Bronchial epithelial cell (primary cell): ENCODE measurements at places on chromosomes 11 and 22. TPM values are rescaled to one million over a fixed set of nuclear protein-coding genes. Genes with fewer than 3 reads are reported as not detected.

DNA sequence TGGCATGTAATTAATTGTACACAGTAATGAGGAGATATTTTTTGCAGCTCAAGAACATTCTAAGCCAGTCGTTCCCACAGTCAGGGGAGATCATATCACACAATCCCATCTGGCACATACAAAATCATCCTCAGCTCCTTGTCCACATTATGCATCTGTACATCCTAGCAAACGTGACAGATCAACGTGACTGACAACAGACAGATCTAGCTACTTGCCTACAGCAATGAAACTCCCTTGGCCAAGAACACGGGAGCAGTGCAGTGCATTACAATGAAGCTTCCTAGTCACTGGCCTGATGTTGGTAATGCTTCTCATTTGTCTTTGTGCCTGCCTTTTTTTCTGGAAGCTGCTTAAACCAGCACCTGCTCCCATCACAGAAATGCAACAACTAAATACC lies 24.5 kb upstream of the GUCY1A2 start:
- DNase-seq = no peak

DNA sequence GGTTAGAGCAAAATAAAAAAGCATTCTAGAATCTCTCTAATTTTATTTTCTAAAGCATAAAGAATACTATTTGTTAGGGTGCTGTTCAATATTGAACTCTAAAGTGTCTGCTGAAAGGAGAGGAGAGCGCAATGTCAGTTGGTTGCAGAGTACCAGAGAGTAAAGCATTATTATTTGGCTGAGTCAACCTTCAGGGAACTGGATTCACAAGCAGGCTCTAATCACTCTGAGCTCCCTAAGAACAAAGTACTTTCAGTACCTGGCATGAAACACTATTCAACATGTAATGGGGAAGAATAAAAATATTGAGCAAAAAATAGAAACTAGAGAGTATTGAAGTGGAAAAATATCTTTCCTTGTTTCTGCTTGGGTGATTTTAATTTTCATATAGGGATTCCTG lies 961.0 kb upstream of the CCDC90B start:
- DNase-seq = no peak

GRCh38 chr11:83174008-83174407 lies 17.1 kb downstream of the PCF11 start:
- no peak for DNase-seq

DNA sequence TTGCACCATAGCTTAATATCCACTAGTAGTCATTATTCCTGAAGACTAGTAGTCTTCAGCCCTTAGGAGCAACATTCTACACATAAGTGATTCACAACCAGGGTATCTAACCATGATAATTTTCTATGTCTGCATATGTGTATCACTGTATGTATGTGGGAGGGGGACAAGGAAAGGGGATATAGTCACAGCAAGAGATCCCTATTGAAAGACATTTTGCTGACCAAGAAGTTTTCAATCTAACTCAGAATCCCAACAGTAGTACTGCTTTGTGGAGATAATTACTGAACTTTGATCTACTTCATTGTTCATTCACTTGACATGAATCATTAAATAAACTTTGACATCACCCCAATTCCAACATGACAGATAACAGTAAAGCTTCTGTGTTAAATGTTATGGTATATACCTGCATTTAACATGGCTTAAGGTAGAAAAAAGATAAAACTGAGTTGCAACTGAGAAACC lies 10.3 kb downstream of the PIK3C2A start:
- peak; percentile 79 for DNase-seq

- peak; percentile 4 for DNase-seq
These were observed 85.1 kb downstream of the PHF21B start for GRCh38 chr22:44924710-44925109.

The APOBEC3B gene
- total RNA-seq = 0.26 TPM in 1 of 2 replicates, not detected in the other

The STK33 gene
- total RNA-seq = 0.53 and 0.77 TPM in 2 replicates

DNA sequence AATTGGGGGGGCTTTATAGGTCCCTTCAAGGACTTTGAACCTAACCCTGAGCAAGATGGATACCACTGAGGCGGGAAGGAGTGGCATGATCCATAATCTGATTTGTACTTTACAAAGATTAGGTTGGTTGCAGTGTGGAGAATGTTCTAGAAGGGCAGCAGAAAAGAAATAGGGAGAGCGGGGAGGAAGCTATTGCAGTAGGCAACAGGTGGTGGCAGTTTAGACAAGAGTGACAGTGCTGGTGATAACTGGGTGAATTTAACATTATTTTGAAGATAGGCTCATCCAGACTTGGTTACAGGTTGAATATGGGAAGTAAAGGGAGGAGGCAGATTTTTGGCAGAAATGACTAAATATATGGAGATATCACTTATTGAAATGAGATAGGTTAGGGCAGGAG lies 179.9 kb upstream of the CADM1 start:
- DNase-seq = no peak

- peak; percentile 9 for DNase-seq
These were observed 1030.8 kb upstream of the CCDC90B start for GRCh38 chr11:84316866-84317555.

- DNase-seq = no peak
These were observed 146.1 kb downstream of the APIP start for GRCh38 chr11:34770111-34770510.

The CASP5 gene
- total RNA-seq = 6.9 TPM in 1 of 2 replicates, not detected in the other

The MDK gene
- total RNA-seq = 10.2 and 11.6 TPM in 2 replicates

The RCN1 gene
- total RNA-seq = 107 and 113 TPM in 2 replicates

GRCh38 chr11:125228993-125229392 lies 64.4 kb downstream of the PKNOX2 start:
- no peak for DNase-seq

GRCh38 chr11:73313652-73314051 lies 5.6 kb downstream of the ARHGEF17 start:
- DNase-seq = no peak

DNA sequence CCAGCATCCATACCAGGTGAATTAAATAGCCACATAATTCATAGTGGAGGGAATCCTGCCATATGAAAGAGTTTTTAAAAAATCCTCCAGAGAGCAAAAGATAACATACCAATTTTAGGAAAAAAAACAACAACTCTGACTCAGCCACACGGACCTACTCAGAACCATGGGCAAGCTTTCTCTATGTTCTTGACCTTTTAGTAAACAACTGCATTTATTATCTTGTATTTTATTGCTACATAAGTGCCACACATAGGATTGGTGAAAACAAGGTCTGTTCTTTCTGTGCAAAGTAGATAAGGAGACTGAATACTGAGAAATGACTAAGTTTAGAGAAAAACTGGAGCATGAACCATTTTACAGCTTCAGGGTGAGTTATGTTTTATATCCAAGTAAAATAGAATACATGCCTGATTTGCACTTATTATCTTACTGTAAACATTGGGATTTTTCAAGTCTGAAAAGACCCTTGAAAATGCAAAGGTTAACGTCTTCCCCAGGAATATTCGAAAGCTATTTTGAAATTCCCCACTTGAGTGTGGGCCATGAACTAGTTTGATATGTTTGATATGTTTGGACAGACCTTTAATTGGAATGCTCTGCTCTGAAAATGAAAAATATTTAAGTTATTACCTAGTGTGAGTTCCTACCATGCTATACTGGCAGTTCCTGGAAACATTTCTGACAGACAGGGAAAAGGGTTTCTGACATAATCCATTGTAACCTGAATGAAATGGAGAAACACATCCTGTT lies 89.5 kb upstream of the DDI1 start:
- DNase-seq = no peak

DNA sequence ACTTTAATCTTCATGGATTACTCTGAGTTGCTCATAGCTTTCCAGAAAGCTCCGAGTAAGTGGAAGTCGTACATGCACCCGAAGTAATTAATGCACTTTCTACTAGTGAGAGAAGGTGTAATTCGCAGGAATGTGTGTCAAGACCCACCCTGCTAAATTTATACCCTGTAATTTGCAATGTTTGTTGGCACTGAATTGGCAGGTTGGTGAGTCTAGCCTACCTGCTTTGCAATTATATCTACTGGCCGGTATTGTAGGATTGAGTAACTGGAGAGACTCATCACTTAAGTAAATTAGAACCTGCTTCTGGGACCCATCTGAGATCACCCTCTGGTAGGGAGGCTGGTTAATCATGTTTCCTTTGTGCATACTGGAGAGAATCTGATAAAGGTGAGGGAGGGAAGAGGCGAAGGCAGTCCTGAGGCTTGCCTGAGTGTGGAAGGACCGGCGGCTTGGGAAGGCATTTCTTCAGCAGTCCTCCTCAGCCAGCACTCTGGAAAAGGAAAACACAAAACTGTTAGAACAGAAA lies 63.3 kb downstream of the LDLRAD3 start:
- peak; percentile 86 for DNase-seq

The MMP10 gene
- total RNA-seq = 4.2 and 4.9 TPM in 2 replicates

GRCh38 chr11:6319704-6320410 lies 444 bp downstream of the CAVIN3 start:
- peak; percentile 83 for DNase-seq

DNA sequence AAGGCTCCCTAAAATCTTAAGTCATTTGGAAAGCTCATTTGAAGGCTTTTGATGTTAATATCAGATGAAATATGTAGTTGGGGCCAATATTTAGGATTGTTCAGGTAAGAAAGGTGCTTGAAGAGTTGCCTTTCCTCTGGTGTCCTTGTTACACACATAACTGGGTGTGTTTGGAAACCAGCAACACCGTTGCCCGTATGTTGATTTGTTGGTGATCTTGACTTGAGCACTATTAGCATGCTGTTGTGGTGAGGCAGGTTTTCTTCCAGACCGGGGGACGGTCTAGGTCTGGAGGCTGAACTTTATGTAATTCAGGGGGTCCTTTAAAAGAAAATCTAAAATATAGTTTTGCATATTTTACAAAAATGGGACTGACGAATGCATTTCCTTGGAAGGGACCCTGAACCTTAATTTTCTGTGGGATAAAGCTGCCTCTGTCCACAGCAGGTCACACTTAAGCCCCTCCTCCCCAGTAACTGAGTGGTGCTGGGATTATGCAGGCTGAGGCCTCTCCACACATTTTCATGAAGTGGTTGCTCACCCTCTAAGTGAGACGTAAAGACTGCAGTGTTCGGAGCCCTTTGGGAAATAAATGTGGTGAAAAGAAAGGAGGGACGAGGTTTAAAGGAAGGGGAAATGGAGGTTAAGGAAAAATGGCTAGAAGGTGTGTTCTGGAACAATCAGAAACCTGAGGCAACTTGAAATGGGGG lies 1.8 kb downstream of the YWHAH start:
- DNase-seq = no peak

DNA sequence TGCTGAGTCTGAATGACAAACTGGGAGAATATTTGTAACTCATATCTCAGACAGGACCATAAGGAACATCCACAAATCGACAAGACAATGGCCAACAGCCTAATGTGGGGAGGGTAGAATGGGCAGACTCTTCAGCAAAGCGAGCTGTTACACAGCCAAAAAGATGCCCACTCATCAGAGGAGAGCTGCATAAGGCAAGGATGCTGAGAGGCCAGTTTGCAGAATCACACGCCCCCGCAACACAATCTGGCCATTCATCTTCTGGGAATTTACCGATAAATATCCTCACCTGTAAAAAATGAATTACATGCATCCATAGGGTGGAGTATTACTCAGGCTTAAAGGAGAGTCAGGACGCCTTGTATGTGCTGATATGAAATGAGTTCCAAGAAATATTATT lies 57.5 kb upstream of the SLC22A12 start:
- DNase-seq = no peak

- no peak for DNase-seq
These were observed 19.8 kb downstream of the MIAT start for GRCh38 chr22:26677217-26677616.

DNA sequence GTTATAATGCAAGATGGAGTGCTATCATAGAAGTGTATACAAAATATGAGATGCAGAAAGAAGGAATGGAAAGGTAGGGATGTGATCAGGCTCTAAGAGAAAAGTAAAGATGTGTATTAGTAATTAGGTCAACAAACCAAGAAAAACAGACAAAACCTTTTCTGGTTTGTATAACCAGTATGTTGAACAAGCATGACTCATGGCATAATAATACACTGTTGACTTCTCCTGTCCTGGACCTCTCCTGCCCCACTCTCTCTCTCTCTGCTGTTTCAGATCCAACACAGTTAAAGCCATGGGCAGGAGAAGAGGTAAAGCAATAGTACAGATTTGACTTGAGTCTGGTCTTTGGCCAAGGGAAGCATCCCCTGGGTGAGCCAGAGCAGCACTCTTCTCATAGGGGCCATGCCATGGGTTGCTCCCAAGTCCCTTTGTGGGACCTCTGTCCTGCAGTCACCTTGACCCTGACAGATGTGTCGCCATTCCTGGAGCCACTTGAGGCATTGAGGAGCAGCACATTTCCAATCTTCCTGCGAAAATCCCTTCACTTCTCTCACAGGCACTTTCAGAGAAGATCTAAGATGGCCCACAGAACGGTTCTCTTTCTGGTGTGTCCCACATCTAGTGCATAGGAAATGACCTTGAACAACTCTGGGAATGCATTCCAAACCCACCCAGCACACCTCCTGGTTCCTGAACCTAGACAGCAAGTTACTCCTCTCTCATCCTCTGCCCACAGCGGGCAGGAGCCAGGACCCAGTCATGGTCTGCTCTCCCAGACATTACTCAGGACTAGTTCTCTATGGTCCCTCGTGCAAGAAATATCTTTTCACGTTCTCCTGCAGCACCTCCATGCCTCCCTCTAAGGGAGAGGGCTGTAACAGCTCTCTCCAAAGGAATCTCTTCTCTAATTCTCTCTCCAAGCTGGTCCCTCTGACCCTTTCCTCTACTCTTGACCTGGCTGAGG lies 58.2 kb upstream of the PRSS23 start:
- DNase-seq = peak; percentile 97

The LMO1 gene
- total RNA-seq = not detected in 2 replicates

- no peak for DNase-seq
These were observed 19.0 kb upstream of the PRODH start for GRCh38 chr22:18954990-18955571.

DNA sequence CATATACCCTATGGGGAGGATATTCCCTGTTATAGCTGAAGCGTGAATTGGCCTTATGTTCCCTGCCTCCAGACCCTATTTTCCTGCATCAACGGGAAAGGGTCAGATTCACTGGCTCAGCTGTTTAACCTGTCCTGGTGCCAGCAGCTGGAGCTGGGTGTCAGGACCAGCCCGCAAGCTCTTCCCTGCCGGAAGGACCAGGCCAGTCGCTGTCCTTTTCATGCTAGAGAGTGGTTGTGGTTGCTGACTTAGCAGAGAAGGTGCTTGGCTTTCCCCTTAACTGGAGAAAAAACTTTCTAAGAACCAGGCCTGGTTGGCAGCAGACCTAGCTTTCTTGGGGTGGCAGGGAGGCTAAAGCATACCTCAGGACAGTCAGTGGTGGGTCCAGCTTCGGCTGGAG lies 5.2 kb upstream of the SREBF2 start:
- no peak for DNase-seq
